ENCODE measurements at places on chromosomes 7 and 10.

GRCh38 chr7:95264363-95264891 is 59.9 kb downstream of the PON1 start:
- DNase-seq: no peak

DNA sequence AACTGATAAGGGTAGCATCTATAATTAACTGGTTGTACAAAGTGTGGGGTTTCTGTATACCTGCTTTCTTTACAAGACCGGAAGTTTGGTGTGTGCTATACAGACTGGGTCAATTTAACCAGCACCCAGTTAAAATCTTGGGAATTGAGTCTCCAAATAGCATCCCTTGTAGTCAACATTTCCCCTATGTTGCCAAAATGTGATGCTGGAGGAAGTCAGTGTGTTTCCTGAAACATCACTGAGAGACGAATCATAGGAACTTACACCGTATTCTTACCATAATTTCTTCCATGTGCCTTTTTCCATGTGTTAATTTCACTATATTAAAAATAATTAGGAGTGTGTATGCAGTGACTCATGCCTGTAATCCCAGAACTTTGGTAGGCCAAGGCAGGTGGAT is 1.7 kb downstream of the AKR1C4 start:
- DNase-seq: peak; percentile 13

DNA sequence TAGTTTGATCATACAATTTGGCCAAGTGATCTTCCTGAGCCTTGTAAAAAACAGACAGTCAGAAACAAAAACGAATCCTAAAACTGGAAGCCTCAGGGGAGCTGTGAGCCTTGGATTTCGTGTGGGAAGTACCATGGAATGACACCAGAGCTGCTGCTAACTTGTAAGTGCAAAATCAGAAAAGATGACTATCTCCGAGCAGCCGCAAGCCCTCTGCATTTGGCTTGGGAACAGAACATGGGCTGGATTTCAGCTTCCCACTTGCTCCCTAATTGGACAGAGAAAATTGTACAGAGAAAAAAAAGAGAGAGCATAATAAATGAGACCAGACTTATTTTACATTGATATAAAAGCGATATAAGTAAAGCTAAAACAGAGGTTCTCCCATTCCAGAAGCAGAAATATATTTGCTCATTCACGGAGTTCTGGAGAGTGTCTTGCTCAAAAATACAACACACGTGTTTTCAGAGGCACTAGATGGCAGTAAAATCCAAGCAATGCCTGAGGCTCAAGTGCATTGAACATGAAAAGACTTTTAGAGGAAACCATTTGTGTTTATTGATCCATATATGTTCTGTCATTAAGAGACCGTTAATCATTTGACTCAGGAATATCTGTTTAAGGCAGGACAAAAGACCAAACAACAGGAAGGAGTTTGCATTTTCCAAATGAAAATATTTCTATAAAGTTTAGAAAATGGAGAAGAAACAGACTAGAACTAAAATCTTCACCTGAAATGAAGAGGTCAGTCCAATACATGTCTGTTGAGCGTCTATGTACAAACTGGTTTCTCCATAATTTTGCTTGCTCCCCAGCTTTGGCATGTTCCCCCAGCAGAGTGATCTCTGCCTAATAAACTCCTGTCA is 78.3 kb upstream of the SLC26A5 start:
- DNase-seq: peak; percentile 14

GRCh38 chr7:5360451-5360850 is 63.2 kb downstream of the TNRC18 start:
- DNase-seq: no peak

GRCh38 chr7:158812684-158813083 is 16.6 kb downstream of the ESYT2 start:
- DNase-seq: no peak

Data from HS-5 (cell line).